Liver (tissue), 10 donors: ENCODE measurements at places on chromosomes 2 and 18. TPM values are rescaled to one million over a fixed set of nuclear protein-coding genes. Genes with fewer than 3 reads are reported as not detected.

GRCh38 chr2:214484239-214484638 is 73.4 kb downstream of the VWC2L start:
- no peaks in the 10 kb centered on the region for H3K36me3 ChIP-seq
- H3K27me3 ChIP-seq: peaks cover 2% of the 10 kb centered on the region
- H3K4me3 ChIP-seq: no peak overlapping the region
- DNase-seq: no peak
- no peaks in the 10 kb centered on the region for H3K4me1 ChIP-seq
- H3K27ac ChIP-seq: no peak overlapping the region

DNA sequence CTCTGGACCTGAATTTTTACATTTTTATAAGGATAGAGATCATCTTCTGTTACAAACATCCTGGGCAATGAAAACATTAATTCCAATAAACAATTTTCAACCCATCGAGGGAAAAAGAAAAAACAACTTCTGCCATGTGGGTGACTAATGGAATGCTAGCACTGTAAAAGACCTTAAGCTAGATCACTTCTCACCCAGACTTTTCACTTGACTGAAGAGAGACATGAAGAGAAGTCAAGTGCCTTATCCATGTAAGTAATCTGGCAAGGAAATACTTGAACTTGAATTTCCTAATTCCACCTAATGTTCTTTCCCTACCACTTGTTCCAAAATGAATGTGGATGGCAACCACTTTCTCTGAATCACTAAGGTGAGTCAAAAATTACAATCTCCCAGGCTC is 98.3 kb upstream of the ACVR1C start:
- no peaks in the 10 kb centered on the region for H3K27me3 ChIP-seq
- peaks cover 17% of the 10 kb centered on the region for H3K36me3 ChIP-seq
- H3K27ac ChIP-seq: no peak overlapping the region
- no peak overlapping the region for H3K4me3 ChIP-seq

The BBS5 gene
- total RNA-seq: 2.1 TPM

GRCh38 chr2:222754324-222754930 is 83.0 kb downstream of the MOGAT1 start:
- H3K27ac ChIP-seq: no peak overlapping the region
- no peak for DNase-seq

The MARCO gene
- total RNA-seq: 40.4 TPM

DNA sequence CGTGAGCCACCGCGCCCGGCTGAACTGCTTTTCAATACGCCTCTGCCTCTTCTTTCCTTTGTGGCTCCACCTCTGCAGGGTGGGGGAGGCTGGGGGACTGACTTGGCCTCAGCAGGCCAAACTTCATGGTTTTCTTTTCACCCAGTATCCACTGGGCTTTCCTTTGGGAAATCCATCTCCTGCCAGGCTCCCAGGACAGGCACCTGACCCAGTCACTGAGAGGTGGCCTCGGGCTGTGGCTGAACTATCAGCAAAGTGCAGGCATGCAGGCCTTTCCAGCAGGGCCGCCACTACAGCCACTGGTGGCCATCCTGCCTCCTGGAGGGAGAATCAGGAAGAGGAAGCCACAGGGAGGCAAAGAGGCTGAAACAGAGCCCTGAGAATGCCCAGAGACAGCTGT is 33.4 kb upstream of the SEMA4C start:
- H3K4me3 ChIP-seq: no peak overlapping the region
- no peak for DNase-seq
- H3K27me3 ChIP-seq: no peaks in the 10 kb centered on the region
- H3K4me1 ChIP-seq: no peaks in the 10 kb centered on the region
- H3K36me3 ChIP-seq: no peaks in the 10 kb centered on the region
- no peak overlapping the region for H3K27ac ChIP-seq

DNA sequence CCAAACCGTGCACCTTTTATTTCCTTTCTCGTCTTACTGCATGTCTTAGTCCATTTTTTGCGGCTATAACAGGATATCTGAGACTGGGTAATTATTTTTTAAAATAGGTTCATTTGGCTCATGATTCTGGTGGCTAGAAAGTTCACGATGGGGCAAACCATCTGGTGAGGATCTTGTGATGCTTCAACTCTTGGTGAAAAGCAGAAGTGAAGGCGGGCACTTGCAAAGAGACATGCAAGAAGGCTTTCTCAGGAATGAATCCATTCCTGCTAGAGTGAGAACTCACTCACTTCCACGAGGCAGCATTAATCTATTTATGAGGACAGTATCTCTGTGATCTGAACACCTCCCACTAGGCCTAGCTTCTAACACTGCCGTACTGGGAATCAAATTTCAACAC is 327.1 kb upstream of the RBMS1 start:
- no peaks in the 10 kb centered on the region for H3K36me3 ChIP-seq
- no peak for DNase-seq
- no peak overlapping the region for H3K4me3 ChIP-seq
- no peaks in the 10 kb centered on the region for H3K27me3 ChIP-seq

The MOCOS gene
- 27.0 TPM for total RNA-seq

- H3K36me3 ChIP-seq: no peaks in the 10 kb centered on the region
- no peaks in the 10 kb centered on the region for H3K27me3 ChIP-seq
- DNase-seq: no peak
- no peaks in the 10 kb centered on the region for H3K4me1 ChIP-seq
- H3K4me3 ChIP-seq: no peak overlapping the region
Measured at GRCh38 chr18:37639846-37640245, 74.2 kb upstream of the CELF4 start.
